ENCODE measurements at places on chromosomes 2 and 18.

DNA sequence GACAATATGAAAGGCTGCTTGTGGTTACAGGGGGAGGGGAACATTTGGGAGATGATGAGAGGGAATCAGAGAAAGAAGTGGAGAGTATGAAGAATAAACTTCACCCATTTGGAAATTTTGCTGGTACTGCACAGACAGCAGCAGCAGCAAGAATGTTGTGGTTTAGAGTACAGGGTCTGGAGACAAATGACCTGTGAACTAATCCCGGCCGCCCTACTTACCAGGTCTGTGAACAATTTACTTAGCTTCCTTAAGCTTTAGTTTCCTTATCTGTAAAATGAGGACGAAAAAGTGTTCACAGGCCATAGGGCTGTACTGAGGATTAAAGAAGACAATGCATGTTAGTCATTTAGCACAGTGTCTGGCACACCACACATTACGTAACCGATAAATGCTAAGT, 685.4 kb upstream of the CELF4 start:
- DNase-seq, result no peak

- DNase-seq, result no peak
These were observed 96.8 kb downstream of the ST6GAL2 start for GRCh38 chr2:106789185-106789584.

DNA sequence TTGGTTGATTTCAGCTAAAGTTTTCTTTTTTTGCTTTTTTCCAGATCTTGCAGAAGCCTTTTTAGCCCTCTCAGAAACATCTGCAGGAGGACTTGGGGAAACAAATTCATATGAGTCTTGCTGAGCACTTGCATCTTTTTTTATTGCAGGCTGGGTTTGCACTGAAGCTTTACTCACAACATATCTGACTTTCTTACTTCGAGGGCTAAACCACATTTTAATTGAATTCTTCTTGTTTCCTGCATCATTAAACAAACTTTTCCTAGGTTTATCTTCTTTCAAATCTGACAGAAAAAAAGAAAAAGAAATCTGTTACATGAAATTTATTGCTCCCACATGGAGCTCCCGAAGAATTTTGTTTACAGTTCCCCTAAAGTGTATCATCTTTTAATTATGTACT, 28.3 kb downstream of the BARD1 start:
- DNase-seq, result no peak

DNA sequence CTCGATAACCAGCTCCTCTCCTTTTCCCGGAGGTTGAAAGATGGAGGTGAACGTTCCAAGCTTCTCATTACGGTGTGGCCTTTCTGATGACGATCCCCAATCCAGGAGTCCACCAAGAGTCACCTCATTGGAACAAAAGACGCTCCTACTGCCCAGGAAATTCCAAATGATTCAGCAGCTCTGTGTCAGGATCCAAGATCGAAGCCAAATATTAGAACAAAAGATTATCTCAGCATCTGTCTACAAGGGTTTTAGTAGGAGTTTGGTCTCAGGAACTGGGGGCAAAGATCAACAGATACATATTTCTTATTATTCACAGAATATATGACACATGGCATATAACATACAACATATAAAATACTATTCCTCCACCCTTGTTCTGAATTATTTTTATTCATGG, 161.1 kb upstream of the RAB12 start:
- DNase-seq, result no peak

GRCh38 chr18:71136487-71136886, 847.6 kb downstream of the SOCS6 start:
- DNase-seq, result no peak

- no peak for DNase-seq
These were observed 120.0 kb downstream of the COL6A3 start for GRCh38 chr2:237293978-237294377.

DNA sequence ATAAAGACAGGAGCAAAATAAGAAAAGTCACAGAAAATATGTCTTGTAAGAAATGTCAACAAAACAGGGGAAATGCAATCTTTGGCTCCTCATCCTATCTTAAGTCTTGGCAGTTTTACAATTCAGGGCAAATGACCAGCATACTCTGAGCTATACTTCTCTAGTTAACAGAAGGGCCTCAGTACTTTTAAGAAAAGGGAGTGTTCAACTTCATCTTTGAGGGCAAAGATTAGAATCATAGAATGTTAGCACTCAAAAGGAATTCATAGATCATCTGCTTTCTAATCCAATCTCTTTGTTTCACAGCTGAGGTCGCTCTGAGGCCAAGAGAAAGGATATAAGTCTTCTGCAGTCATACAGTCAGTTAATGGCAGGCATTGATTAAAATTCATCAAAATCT, 174.0 kb upstream of the NT5C1B start:
- DNase-seq, result no peak

- DNase-seq, result no peak
These were observed 69.6 kb downstream of the COL5A2 start for GRCh38 chr2:189109921-189110397.

DNA sequence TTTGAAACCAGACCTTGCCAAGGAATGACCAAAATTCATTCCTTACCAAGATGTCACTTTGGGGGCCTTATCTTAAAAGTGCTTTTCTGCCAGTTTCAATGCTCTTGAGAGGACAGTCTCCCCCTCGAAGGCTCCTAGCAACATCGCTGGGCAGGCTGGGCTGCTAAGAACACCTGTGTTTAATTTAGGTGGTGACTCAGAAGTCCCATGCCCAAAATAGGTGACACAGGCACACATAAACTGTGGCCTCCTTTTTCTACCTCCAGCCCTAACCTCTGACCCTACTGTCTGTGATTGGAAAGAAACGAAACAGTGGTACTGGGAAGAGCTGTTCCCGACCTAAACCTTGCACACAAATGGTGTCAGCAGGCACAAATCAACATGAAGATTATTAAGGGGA, 28.7 kb upstream of the ROCK2 start:
- no peak for DNase-seq

DNA sequence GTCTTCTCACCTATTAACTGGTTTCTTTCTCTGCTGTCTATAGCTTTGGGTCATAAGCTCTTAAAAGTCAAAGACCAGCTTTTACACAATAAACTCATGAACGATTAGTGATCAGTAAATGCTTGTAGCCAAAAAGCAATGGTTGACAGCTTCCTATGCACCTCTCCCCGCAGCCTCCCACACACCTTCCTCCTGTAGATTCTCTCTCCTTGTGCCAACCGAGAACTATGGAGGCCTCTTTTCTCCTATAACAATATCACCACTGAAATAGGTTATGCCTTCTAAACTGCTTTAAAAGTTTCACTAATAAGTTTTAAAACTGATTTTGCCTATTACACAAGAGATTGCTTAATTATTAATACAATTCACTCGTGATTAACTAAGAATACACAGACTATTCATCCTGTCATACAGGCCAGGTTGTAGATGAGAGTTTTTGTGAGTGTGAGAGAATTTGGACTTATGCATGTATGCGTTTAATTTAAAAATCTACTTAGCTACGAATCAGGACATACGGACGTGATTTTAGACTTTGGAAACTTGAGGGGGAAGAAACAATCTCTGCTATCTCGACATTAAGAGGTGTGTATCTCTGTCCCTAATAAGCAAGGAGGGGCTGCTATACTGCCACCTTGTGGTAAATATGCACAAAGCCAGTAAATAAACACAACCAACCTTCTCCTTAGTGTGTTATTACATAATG, 229.1 kb upstream of the RBBP8 start:
- DNase-seq, result no peak

DNA sequence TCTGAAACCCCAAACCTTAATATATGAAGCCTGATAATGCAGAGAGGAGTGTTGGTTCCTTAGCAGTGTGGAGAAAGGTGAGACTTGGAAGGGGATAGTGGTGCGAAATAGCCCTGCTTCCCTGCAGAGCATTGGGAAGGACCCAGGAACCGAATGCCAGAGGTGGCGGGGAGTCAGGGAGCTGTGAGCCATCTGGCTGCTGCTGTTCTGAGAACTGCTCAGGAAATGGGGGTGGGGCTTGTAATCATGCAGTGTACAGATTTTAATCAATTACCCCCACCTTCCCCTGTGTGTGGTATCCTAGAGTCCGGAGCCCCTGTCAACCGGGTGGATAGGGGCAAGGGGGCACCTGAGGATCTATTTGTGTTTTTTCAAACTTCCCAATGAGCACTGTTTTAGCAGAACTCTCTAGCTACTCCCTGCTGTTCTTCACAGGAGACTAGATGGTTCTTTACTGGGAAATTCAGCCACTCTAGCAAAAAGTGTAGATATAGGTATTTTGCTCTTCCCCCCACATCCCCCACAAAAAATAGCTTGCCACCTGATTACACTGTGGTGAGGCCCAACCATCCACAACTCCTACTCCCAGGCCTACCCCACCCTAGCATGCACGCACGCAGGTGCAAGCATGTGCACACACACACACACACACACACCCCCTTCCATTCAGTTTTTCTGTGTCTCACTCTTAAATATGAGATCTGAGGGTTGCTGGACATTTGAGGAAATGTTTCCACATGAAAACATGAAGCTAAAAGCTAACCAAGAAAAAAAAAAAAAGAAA, 30.1 kb upstream of the MBOAT2 start:
- no peak for DNase-seq

DNA sequence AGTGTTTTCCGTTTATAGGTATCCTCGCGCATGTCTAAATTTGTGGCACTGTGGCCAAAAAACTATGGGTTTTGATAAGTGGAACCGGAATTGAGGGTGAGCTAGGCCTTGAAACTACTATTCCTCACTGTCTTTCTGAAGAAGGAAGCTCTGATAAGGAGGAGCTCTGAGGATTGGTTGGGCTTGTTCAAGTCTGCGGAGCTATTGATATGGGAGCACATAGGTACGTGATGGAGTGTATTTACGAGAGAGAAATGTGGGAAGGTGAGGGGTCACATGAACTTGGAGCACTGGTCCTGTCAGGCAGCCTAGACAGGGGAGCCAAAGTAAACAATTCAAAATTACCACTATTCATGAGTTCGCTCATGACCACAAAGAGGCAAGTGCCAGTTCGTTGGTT, 131.4 kb downstream of the BABAM2 start:
- DNase-seq, result no peak

DNA sequence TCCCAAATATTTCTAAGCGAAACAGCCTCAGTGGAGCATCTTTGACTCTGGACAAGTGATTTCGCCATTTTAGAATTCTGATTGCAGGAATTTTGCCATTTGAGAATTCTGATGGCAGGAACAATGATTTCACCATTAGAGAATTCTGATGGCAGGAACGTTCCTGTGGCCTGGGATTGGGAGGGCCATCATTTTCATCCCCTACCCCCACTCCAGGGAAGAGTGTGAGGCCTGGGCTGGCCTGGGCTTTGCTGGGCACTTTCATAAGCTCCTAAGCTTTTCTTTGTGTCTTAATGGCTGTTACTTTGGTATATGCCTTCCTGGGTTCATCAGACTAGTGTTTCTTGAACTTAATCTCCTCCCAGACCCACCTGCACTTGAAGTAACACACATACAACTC, 129.3 kb upstream of the EPAS1 start:
- DNase-seq, result no peak

DNA sequence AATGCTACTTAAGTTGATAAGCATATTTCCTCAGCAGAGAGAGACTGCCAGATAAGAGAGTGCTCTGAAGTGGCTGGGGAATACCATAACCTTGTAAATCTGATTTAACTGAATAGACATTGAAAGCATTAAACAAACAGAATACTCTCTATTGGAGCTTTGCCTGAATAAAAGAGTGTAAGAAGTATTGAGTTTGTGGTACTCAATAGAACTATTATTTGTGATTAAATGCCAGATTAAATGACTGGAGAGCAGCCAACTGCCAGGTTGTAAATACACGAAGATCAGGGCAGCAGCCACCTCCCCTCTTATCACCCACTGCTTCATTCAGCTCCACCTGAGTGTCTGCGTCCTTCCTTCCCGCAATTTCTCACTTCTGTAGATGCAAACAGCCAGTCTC, 373.6 kb downstream of the DCDC2C start:
- no peak for DNase-seq

DNA sequence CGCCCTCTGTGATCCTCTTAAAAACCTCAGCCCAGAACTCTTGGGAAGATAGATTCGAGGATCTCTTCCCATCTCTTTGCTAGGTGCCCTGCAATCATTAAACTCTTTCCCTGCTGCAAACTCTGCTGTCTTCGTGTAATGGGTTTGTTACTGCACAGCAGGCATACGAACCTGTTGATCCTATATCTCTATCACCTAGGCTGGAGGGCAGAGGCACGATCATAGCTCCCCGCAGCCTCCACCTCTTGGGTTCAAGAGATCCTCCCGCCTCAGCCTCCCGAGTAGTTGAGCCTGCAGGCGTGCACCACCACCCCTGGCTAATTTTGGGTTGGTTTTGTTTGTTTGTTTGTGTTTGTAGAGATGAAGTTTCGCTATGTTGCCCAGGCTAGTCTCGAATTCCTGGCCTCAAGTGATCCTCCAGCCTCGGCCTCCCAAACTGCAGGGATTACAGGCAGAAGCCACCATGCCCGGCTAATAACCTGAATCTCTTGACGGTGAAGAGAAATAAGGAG, 493 bp upstream of the BBS5 start:
- DNase-seq, result no peak

DNA sequence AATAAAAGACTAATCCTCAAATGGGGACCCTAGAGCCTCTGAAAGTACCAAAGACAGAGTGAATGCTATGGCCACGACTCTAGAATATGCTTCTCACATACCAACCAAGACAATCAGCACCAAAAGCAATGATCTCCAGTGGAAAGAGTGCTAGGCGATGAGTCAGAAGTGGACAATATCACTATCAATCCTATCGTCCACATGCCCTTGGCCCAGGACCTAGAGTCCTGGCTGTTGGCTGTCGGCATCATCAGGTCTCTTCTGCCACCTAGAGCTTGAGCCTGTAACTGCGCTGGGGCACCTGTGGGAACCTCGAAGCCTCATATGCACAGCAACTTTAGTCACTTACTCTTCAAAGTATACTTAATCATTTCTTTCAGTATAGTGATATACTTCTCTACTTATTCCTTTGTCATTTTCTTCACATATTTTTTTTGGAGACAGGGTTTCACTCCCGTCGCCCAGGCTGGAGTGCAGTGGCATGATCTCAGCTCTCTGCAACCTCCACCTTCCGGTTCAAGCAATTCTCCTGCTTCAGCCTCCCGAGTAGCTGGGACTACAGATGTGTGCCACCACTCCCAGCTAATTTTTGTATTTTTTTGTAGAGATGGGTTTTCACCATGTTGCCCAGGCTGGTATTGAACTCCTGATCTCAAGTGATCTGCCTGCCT, 29.7 kb downstream of the NOL10 start:
- no peak for DNase-seq

DNA sequence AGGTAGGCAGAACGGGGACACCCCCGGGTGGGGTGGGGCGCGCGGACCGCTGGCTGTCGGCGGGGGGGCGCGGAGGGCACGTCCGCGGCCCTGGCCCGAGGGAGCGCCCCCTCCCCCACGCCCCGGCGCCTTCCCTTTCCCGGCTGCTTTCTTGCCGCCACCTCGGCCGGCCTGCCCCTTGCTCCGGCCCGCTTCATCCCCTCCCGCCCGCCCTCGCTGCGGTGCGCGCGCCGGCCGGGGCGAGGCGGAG, 443 bp downstream of the VAPA start:
- no peak for DNase-seq

GRCh38 chr18:77071711-77072292, 60.8 kb downstream of the MBP start:
- DNase-seq, result no peak
